ENCODE measurements at places on chromosomes 7 and 10.
A peak's percentile ranks its signal among the peaks of the same experiment; 100 is the strongest.

DNA sequence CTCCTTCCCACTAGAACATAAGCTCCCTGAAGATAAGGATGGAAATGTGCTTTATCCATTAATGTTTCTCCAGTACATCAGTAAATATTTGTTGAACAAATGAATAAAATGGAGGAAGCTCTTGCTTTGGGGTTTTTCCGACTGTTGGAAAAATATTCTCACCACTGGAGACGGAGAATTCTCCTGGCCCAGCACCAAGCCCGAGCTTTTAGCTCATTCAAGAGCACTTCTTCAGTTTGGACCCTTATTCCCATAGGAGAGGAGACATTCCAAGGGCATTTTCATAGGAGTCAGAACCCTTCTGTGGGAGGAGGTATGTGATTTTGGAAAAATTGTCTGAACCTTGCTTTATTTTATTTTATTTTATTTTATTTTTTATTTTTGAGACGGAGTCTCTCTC is 21.0 kb downstream of the SUFU start:
- no peak for DNase-seq

DNA sequence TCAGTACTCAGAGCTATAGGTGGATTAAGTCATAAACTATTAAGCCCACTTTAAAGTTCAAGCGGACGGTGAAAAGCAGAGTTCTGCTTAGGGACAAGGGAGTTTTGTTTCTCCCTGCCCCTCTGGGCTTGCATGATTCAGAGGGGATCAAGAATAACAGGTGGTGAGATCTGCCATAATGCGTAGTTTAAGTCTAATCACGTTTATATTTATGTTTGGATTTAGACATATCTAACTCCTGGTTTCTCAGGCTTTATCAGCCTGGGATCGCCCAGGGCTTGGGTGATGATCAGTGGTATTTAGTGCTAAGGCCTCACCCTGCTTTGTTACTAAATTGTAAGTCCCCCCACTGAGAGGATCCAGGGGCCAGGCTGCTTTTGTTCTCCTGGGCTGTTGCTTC is 335.4 kb upstream of the NRP1 start:
- no peak for DNase-seq

DNA sequence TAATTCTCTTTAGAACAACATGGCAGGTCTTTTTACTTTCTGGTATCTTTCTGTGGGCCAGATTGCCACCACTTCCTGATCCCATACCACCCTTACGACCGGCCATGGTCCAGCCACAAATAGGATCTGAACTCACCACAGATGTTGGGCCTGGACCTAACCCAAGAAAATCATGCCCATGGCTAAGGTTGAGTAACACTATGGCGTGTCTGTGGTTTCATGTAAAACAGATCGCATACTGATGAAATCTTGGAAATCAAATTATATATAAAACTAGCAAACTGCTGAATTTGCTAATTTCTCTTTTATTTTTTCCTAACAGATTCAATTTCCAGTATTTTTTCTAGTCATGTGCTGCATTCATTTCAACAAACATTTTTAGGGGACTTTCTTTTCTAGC is 77.2 kb downstream of the CH25H start:
- DNase-seq: no peak

DNA sequence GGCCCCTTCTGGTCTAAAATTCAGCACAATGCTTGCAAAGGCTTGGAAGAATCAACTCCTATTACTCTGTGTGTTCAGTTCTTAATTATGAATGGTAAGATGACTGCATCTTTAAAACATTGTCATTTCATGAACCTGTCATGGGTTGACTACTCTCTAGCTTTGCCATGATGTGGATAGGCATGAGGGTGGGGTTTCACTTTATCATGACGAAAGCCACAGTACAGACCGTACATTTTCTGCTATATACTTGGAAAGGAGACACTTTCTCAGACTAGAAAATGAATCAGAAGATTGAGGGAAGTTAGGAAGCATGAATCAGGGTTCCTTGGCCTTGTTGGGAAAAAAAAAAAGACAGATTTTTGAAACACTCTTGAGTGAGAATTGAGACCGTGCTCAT is 19.7 kb upstream of the MSRB2 start:
- no peak for DNase-seq

- no peak for DNase-seq
These were observed 113.6 kb upstream of the ZMIZ1 start for GRCh38 chr10:78955206-78955605.

DNA sequence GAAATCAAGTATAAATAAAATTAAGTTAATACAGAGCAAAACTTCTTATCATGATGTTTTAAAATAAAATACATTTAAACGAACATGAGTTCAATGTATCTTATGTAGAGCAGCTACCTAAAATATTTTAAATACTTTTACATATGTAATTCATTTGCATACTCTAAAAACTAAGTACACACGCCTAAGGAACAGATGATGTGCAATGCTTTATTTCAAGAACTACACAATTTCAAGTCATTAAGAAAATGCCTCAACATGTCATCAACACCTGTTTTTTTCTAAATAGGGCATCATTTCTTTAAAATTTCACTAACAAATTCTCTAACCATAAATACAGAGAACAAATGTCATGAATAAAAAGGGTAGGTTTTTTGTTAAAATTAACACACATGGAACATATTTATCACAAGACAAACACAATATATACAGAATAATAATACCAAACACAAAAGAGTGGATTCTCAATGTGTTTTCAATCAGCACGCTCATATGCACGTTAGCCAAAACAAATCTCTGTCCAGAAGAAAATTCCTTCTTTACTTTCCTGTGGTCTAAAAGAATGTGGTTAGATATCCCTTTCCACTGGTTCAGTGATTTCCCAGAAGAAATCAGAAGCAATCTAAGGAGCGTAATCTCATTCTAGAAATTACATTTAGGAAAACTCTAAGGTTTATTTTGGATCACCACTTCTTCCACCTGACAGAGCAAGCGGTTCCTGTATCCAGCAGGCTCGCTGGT is 73.0 kb upstream of the PFKP start:
- no peak for DNase-seq

DNA sequence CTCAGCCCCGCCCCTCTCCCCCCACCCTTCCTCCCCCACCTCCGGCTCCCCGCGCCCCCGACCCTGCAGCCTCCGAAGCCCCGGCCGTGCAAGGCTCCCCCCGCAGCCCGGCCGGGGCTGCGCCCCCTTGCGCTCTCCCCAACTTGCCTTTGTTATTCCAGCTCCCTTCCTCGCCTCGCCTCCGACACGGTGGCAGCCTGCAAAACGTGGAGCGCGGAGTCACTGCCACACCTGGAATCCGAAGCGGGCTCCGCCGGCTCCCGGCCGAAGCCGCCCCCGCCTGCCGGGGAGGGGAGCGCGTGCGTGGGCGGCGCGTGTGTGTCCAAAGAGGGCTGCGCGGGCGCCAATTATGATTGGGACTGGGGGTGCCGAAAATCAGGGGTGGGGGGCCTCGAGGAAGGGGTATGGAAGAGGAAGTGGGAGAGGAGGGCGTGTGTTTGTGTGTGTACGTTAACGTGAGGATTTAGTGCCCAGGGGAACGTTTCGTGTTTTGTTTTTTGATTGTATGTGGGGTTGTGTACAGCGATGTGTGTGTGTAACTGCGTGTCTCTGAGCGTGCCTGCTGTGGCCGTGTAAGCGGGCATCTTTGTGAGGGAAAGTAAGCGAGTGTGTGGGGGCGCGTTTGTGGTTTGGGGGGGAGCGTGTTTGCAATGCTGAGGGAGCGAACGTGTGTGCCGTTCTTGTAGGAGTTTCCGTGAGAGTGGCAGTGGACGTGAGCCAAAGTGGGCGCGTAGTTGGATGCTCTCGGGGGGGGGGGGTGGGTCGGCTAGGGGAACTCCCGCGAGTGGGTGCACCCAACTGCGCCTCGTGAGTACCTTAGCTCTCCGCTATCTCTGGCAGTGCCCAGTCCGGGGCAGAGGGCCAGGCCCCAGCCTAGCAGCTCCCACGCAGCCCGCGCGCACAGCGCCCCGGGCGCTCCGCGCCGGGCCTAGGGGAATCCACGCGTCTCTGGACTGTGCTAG is 1.2 kb upstream of the ZMIZ1 start:
- DNase-seq: peak; percentile 81

- no peak for DNase-seq
These were observed 3.1 kb upstream of the CFTR start for GRCh38 chr7:117476557-117477215.

GRCh38 chr7:157335991-157336382 is 817 bp upstream of the DNAJB6 start:
- no peak for DNase-seq

- DNase-seq: no peak
These were observed 499.3 kb downstream of the INHBA start for GRCh38 chr7:41203542-41203941.

- no peak for DNase-seq
These were observed 204.7 kb downstream of the EBF3 start for GRCh38 chr10:129759214-129760002.

- DNase-seq: no peak
These were observed at the start of gene FKBP9 for GRCh38 chr7:32957326-32958045. TSS of gene FKBP9 (plus strand) at chr7:32957440. CDS start at chr7:32957574, 134 bp downstream.

DNA sequence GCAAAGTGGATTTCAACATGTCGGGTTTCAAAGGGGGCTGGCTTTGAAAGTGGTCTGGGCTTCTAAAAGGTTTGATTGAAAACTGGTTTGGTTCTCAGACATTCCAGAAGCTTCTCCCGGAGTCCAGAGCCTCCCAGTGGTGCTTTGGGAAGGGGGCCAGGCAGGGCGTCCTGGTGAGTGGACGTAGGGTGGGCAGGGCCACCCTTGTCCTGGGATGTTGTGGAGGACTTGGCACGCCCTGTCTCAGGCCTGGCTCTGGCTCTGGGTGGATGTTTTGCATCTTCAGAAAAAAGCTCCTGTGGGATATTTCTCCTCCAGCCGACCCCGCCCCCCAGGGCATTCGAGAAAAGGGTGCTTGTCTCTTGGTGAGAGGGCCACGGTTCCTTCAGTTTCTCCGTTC is 31.2 kb downstream of the GRIFIN start:
- no peak for DNase-seq

GRCh38 chr7:77540402-77540822 is 3.3 kb downstream of the PTPN12 start:
- no peak for DNase-seq

DNA sequence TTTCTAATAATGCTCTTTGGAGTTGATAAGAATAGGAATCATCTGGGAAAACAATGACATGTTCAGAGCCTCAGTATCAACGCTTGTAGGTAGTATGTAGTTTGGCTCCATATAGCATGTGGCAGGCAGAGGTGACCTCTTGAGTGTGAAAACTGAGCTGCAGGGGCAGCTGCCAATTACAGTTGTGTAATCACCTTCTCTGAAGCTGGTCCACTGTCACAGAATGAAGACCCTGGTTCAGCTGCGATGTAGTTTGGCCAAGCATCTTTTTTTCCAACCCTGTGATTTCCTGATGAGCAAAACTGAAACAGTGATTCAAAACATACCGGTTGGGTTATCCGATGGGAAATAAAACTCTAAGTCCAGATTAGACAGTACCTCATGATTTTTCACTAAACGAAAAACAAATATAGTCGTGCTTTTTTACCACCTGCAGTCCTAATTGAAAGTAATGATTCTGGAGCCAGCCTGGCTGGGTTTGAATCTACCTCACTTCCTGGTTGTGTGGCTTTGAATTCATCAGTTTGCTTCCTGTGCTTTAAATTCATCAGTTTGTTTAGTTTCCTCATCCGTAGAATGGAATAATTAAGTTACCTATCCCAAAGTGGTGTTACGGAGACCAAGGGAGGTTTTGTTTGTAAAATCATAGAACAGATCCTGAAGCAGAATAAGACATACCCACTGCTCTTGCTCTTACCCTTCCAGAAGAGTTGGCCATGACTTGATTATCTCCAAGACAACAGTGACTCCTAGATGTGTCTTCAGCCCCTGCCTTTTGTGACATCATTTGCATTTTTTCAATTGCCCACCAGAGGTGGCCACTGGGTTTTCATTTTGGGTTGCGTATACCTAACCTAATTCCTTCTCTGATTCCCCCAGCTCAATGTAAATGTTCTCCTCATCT is 87.4 kb downstream of the CELF2 start:
- no peak for DNase-seq

DNA sequence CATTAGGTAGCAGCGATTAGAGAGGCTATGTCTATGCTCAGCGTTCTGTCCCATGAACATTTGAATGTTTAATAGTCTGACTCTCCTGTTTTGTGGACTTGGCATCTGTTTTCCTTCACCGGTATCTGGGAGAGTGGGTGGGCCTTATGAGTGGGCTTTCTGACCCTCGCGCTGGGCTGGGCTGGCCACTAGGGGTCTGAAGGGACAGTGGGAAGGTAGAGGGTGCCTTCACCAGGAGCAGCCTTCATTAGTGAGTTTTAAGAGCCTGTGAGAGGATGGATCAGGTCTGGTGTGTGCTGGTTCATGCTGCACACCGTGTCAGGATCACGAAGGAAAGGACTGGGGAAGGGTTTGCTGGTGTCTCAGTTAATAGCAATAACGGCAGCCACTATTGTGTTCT is 33.4 kb downstream of the DCLRE1A start:
- DNase-seq: no peak

GRCh38 chr10:102245932-102246251 is 560 bp downstream of the GBF1 start:
- no peak for DNase-seq

DNA sequence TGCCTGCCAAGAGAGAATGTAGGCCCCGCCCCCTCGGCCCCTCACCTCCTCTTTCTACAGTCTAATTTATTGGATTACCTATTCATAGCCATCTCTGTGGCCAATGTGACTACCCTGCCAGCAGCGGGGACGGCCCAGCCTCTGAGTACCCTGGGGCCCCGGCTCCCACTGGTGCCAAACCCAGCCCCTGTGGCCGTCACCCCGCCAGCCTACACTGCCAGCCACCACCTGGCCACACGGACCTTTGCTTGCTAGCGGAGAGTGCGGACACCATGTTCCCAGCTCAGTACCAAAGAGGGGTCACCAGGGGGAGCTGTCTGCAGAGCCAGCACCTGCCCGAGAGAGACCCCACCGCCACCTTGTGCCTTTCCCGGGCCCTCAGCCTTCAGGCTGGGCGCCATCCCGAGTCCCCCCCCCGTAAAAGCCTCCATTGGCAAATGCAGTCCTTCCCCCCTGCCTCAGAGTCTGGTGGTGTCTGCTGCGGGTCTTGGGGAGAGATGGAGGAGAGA is 511.1 kb downstream of the ZNF37A start:
- no peak for DNase-seq

DNA sequence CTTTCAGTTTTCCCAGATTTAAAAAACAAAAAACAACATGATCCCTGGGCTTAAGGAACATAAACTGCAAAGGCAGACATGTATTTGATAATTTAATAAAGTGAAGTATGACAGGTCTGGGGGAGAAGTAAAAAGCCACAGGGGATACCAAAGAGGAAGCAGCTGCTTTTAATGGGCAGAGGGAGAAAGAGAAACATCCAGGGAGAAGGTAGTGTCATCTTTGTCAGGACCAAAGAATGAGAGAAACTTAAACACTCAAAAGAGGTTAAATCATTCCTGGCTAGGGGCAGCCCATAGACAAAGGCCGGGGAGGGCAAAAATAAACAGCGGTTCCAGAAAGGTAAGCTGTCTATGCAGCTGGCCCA is 94.5 kb downstream of the GRB10 start:
- DNase-seq: no peak

- DNase-seq: no peak
These were observed 20.4 kb downstream of the ITGB8 start for GRCh38 chr7:20350996-20351692.

- DNase-seq: peak; percentile 27
These were observed 1110.6 kb downstream of the TYW1 start for GRCh38 chr7:68107261-68107660.

- DNase-seq: no peak
These were observed 36.5 kb downstream of the MCU start for GRCh38 chr10:72728462-72728861.
